Right lobe of liver (tissue), 6 donors: ENCODE measurements at places on chromosomes 6 and 20. TPM values are rescaled to one million over a fixed set of nuclear protein-coding genes. Genes with fewer than 3 reads are reported as not detected.
A peak's percentile ranks its signal among the peaks of the same experiment; 100 is the strongest.

The UST gene
- 0.78 TPM for total RNA-seq

The COL21A1 gene
- total RNA-seq = 0.71 TPM

The HTR1E gene
- not detected for total RNA-seq

The ZBTB12 gene
- 0.82 TPM for total RNA-seq

The OTOR gene
- not detected for total RNA-seq

The PCK1 gene
- 187 TPM for total RNA-seq

The TXLNB gene
- total RNA-seq = 0.18 TPM

The NKX2-4 gene
- total RNA-seq = not detected

The EYS gene
- 1.3 TPM for total RNA-seq

The RAET1E gene
- total RNA-seq = not detected

The BCAS1 gene
- total RNA-seq = 0.43 TPM

GRCh38 chr6:105646391-105646867, 243.5 kb upstream of the PREP start:
- no peak for DNase-seq

- DNase-seq = no peak
Measured at GRCh38 chr20:4304601-4305000, 289.2 kb upstream of the RNF24 start.

DNA sequence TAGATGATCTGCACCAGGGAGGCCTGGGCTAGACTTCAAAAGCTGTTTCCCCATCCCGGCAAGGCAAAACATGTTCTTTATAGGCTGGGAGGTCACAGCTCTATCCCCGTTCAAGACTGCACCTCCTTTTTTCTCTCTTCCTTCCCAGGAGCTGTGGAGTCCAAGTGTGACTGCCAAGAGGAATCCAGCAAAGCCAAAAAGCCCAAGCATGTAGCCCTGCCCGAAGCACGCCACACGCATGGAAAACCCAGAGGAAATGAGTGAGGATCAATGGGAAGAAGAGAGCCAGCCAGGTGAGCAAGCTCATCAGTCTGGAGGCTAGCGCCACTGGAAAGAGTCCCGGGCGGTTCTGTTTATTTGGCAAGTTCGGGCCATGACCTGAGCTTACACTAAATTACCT, 240.4 kb downstream of the PRL start:
- no peak for DNase-seq

GRCh38 chr6:42195415-42195814, 659 bp upstream of the GUCA1B start:
- DNase-seq = no peak

GRCh38 chr6:85058806-85059205, 294.4 kb upstream of the TBX18 start:
- DNase-seq = no peak

- DNase-seq = no peak
Measured at GRCh38 chr20:54086507-54087039, 16.2 kb upstream of the BCAS1 start.

DNA sequence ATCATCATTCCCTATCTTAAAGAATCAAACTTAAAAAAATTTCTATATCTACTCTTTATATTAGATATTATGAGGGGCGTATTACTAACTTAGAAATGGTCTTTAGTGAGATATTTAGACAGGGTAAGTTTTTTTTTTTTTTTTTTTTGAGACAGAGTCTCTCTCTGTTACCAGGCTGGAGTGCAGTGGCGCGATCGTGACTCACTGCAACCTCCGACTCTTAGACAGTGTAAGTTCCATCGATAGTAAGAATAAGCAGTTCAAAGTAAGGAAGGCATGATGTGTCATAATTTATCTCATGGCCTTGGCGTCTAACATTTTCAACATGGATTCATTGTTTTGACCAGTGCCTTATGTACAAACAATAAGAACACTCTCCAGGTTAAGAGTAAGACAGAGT, 72.4 kb downstream of the MLIP start:
- DNase-seq = no peak

DNA sequence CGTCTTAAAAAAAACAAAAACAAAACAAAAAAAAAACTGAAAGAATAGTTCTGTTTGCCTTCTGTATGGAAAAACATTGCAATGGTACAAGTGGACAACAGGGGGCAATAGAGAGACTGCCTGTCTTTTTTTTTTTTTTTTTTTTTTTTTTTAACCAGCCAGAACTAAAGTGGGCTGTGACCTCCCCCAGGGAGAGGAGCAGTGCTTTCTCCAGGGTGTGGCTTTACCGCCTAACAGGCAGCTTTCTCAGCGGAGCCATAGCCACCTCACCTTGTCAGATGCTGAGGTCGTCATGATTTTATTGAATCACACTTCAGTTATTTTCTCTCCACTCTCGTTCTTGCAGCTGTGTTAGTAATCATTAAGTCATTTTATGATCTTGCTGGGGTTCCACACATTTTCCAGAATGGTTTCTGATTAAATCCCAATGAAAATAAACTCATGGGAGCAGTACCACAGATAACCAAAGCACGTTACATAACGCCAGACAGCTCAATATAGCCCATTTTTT, 78.4 kb downstream of the GMPR start:
- DNase-seq = no peak

GRCh38 chr20:45407067-45407745, 883 bp upstream of the DBNDD2 start:
- no peak for DNase-seq

- DNase-seq = no peak
Measured at GRCh38 chr20:32519381-32519730, 65.8 kb downstream of the NOL4L start.

GRCh38 chr6:169589699-169590257, 112.1 kb downstream of the WDR27 start:
- no peak for DNase-seq

DNA sequence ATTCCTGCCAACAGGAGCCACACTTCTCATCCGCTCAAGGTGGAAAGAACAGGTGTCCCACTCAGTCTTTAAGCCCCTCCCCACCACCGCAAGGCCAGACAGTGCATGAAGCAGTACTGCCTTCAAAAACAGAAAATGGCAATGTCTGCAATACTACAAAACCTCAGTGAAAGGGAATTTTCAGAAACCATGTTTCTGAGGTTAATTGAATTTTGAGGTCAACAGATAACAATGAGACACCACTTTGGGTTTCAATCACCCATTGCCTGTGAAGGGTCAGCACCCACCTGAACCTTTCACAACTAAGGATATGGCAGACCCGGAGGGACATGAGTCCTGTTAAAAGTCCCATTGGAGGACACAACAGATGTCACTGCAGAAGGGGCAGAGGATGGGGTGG, 13.0 kb downstream of the ZC3H12D start:
- no peak for DNase-seq

DNA sequence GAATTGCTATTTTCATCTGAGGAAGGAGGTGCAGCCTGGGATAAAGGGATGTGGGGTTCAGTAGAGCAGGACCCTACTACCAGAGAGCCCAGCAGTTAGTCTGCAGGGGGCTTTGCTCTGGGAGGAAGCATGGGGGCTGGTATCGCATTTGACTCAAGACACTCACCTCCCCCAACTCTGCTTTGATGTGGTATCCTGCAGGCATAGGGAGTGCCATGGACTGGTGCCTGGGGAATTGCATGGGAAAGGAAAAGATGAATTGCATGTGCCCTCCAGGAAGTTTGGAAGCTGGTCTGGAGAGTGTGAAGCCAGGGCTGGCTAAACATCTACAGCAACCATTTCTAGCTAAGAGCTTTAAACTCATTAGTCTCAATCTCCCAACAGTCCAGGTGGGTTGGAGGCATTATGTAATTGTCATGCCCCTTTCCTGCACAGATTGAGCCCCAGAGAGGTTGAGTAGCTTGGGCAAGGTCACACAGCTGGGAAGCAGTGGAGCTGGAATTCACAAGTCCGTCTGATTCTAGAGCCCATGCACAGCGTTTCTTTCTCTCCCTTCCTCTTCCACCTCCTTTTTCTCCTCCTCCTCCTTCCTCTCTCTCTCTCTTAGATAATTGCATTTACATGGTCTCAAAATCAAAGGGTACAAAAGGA, 26.2 kb upstream of the PNPLA1 start:
- DNase-seq = no peak

GRCh38 chr20:23754731-23755130, 4.0 kb upstream of the CST1 start:
- DNase-seq = no peak

- no peak for DNase-seq
Measured at GRCh38 chr6:160201061-160201460, 57.6 kb downstream of the SLC22A2 start.

DNA sequence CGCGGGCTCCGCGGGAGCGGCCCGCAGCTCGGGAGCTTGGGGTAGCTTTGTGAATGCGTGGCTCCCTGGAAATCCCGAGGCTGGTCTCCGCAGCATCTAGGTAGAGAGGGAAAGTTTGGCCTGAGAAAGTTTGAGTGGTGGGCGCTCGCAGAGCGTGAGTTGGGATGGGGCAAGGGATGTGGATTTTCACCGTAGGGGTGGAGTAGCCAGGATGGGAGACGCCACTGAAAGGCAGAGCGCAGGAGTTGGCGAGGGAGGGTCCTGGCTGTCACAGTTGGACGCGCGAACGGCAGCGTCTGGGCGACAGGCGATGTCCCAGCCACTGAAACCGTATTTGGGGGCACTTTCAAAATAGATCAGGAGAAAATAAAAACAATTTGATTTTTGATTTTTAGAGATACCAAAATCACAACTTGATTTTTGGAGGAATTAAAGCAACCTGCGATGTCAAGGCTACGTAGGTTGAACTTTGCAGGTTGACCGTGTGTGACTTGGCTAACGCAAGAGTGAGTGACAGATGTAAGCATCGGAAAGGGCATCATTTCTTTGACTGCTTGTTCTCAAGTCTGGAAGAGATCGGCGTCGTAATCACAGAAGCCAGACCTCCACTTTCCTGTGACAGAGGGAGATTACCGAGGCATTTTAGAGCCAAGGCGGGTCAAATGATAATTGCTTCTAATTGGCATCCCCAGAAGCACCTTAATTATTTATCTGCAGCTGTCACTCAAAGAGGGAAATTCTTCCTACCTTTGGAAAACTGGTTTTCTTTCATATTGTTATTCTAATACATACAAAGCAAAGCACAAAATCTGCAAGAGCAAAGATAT, 646 bp downstream of the HEY2 start:
- peak; percentile 42 for DNase-seq

- DNase-seq = no peak
Measured at GRCh38 chr6:140095532-140095931, 721.1 kb upstream of the CITED2 start.

DNA sequence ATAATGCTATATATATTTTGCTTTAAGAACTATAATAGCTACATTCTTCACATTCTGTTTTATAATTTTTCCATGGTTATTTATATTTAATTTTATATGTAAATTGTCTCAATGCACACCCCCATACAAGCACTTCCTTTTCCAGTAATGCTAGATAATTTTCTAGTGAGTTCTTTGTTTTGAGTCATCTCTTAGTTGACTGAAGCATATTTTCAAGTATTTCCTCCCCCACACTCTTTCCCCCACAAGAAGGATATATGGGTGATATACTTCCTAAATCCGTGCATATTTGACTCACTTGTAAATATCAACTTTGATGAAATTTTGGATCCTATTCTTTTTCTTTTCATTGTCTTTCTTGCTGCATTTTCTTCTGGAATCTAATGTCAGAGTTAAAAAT, 82.1 kb upstream of the SRSF6 start:
- no peak for DNase-seq

DNA sequence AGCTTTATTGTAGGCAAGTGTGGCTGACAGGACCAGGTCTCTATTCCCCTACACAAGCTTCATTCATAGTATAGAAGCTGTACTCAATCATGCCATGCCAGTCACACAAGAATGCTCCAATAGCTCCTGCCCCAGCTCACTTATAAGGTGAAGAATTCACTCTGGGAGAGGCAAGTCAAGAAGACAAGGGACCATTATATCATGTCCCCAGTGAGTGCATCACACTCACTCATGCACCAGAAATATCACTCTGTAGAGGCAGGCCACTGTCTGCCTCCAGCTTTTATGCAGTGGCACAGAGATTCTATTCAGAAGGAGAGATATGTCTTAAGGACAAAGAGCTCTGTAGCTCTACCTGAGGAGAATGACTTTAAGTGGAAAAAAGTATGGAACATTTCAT, 263.2 kb downstream of the GJA1 start:
- DNase-seq = no peak

- DNase-seq = no peak
Measured at GRCh38 chr20:1940581-1940980, 45.4 kb downstream of the SIRPA start.

- peak; percentile 62 for DNase-seq
Measured at GRCh38 chr6:8645212-8645611, 209.9 kb upstream of the SLC35B3 start.

- DNase-seq = no peak
Measured at GRCh38 chr20:3135507-3136070, 24.1 kb downstream of the FASTKD5 start.

GRCh38 chr6:82712826-82713225, 349.2 kb downstream of the TPBG start:
- no peak for DNase-seq

DNA sequence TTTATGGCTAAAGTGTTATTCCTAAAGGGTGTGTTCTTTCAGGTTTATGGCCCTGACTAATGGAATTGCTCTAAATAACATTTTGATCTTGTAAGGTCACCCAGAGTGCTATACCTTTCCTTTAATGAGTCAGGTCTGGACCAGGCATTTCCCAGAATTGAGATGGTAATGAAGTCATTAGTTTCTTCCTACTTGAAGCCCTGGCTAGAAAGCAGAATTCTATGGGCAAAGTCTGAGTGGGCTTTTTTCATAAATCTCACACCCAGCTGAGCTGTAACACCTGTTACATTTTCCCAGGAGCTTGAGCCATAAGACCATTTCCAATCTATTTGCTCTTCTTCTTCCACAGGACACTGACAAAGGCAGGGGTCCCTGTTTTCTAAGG, 122.0 kb upstream of the ID4 start:
- DNase-seq = no peak

GRCh38 chr6:157574851-157575424, 193.9 kb downstream of the ZDHHC14 start:
- no peak for DNase-seq

- DNase-seq = no peak
Measured at GRCh38 chr20:39013662-39014109, 51.5 kb downstream of the DHX35 start.

DNA sequence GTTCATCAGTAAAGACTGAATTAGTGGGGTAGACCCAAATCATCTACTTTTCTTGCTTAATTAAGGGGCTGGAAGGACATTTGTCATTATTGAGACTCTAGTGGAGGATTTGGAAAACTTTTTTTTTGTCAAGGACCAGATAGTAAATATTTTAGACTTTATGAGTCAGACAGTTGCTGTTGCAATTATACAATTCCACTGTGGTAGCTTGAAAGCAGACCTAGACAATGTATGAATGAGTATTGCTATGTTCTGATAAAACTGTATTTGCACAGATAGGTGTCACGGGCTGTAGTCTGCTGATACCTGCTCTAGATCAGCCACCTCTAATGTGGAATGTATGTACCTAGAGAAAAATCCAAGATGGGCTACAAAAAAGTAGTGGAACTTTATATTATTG, 175.0 kb downstream of the CARMIL1 start:
- DNase-seq = no peak

DNA sequence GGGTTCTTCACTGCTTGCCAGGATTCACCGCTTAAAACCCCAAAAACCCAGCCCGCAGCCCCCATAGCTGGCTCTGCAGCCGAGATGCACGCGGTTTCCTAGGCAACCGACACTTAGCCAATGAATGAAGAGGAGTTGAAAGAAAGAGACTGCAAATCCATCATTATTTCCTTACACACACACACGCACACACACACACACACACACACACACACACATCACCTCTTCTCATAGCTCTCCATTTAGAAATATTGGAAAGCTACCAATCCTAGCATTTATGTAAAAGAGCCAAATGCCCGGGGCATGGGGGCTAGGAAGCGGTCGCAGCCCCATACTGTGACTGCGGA, 3.4 kb upstream of the TUBB2B start:
- no peak for DNase-seq

- no peak for DNase-seq
Measured at GRCh38 chr6:34773916-34774315, 16.6 kb downstream of the SNRPC start.
